ENCODE measurements at places on chromosomes 12 and 14. TPM values are rescaled to one million over a fixed set of nuclear protein-coding genes. Genes with fewer than 3 reads are reported as not detected.

The ANO4 gene
- total RNA-seq = 0.05 TPM

The PTPRO gene
- not detected for total RNA-seq

The ADCY4 gene
- 115 TPM for total RNA-seq

The TAS2R8 gene
- not detected for total RNA-seq

The CD4 gene
- not detected for total RNA-seq

The GLIPR1 gene
- 20.0 TPM for total RNA-seq

The EPS8 gene
- 22.0 TPM for total RNA-seq

The TAS2R7 gene
- not detected for total RNA-seq

The PLEKHH1 gene
- total RNA-seq = 1.8 TPM

The SERPINA9 gene
- not detected for total RNA-seq

The SRRM4 gene
- total RNA-seq = not detected

The TAPBPL gene
- total RNA-seq = 32.8 TPM

The CACNA2D4 gene
- not detected for total RNA-seq

The GALNT9 gene
- not detected for total RNA-seq

The BDKRB2 gene
- total RNA-seq = 4.1 TPM

The VASH1 gene
- total RNA-seq = 25.1 TPM

The ZNF410 gene
- total RNA-seq = 36.5 TPM

The ASPG gene
- not detected for total RNA-seq

The KRT3 gene
- not detected for total RNA-seq

The NT5DC3 gene
- 3.0 TPM for total RNA-seq

The BCL11B gene
- total RNA-seq = not detected

The INHBC gene
- total RNA-seq = not detected

The IL31 gene
- not detected for total RNA-seq

The IL23A gene
- not detected for total RNA-seq
